ENCODE measurements at places on chromosomes 6 and 20.

DNA sequence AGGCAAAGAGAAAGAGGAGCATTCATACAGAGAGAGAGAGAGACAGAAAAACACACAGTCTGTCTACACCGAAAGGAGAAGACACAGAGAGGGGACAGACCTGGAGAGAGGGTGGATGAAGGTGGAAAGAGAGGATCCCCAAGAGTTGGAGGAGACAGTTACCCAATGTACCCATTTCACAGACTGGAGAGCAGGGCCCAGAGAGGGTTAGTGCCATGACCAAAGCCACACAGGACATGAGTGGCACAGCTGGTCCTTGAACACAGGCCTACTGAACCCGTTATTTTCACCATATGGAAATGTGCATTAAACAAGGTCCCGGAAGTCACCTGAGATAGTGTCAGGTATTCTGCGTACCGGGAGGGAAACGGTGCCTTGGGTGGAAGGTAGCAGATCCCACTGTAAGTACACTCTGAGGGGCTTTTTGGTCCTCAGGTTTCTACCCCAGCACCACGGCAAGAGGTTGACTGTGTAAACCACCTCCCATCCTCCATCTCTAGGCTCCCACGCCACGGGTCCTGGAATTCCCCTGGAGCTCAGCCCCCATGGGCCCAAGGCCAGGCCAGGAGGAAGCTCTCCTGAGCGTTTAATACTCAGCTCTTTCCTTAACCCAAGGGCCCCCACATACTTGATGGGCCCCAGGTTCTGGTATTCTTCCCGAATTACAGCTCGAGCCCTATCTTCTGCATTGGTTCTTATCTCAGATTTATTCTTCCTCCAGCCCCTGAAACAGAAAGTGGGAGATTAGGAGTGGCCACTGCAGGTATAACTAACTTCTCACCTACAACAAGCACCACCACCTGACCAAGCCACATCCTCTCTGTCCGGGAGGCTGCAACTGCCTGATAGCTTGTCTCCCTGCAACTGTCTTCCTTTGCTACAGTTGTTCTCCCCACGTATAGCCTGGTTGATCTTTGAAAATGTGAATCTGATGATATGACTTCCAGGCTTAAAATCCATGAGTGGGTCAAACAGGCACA is 38.4 kb upstream of the OCSTAMP start:
- DNase-seq = no peak

GRCh38 chr6:42981836-42982235 is 2.5 kb upstream of the PPP2R5D start:
- no peak for DNase-seq

DNA sequence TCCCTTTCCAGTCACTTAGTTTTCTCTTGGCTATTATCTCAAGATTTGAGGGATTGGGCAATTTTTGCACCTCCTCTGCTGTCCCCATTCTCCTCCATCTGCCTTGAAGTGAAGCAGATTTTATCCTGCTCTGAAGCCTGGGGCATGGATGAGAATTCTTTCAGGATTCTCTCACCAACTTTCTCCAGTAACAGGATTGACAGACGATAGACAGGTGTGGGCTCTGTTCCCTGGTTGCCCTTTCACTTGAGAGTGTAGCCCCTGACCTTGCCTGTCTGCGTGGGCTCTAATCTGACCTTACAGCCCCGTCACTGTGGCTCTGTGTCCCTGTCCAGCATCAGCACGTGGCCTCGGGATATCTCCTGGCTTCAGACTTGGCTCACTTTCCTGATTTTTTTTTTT is 27.1 kb downstream of the CDYL start:
- DNase-seq = no peak

DNA sequence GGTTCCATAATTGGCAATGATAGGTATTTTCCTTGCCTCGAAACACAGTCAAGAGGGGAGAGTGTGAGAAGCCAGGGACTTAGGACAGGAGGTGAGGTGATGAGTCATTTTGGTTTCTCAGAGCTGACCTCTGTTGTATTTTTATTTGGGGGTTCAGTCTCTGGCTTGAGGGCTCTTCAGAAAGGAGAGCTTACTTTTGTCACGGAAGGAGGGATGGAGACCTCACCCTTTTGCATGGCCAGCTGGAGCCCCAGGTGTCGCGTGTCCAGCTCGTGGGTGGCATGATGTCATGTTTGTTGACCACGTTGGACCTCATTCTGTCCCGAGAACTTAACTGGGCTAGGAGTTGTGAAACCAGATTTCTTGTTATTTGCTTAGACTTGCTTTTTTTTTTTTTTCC is 293.9 kb downstream of the QKI start:
- DNase-seq = no peak

- no peak for DNase-seq
Observed at GRCh38 chr6:191487-192312, 100.6 kb upstream of the DUSP22 start.

DNA sequence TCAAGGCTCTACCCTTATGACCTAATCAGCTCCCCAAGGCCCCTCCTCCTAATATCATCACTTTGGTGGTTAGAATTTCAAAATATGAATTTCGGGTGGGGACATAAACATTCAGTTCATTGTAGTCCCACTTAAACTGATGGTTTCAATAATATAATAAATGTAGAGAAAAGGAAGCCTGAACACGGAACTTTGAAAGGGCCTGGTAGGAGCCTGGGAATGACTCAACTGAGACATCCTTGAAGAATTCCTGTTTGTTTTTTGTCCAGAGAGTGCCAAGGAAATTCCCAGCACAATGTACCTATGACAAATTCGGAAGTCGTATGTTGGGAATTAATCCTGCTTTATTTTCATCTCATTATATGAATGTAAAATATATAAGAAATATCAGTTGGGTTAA is 457.9 kb downstream of the PLCB1 start:
- DNase-seq = no peak

GRCh38 chr6:41658636-41659035 is 20.4 kb downstream of the MDFI start:
- DNase-seq = no peak

DNA sequence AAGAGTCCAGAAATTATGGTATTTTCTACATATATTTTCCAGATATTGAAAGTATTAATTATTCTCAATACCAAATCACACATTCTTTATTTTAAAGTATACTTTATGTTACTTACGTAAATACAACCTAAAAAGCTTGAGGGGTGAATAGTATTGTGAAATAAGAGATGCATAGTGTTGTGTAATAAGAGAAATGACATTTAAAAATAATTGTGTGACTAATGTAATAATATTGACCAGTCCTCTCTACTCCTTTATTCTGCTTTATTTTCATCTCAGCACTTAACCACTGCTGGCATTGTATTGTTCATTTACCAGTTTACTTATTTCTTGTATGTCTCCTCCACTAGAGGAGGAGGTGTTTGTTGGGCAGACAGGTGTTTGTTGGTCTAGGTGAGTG is 135.6 kb downstream of the EYA4 start:
- DNase-seq = no peak

GRCh38 chr6:96934087-96934486 is 9.6 kb downstream of the KLHL32 start:
- no peak for DNase-seq

GRCh38 chr6:11094411-11094851 is 797 bp downstream of the SMIM13 start:
- DNase-seq = no peak

DNA sequence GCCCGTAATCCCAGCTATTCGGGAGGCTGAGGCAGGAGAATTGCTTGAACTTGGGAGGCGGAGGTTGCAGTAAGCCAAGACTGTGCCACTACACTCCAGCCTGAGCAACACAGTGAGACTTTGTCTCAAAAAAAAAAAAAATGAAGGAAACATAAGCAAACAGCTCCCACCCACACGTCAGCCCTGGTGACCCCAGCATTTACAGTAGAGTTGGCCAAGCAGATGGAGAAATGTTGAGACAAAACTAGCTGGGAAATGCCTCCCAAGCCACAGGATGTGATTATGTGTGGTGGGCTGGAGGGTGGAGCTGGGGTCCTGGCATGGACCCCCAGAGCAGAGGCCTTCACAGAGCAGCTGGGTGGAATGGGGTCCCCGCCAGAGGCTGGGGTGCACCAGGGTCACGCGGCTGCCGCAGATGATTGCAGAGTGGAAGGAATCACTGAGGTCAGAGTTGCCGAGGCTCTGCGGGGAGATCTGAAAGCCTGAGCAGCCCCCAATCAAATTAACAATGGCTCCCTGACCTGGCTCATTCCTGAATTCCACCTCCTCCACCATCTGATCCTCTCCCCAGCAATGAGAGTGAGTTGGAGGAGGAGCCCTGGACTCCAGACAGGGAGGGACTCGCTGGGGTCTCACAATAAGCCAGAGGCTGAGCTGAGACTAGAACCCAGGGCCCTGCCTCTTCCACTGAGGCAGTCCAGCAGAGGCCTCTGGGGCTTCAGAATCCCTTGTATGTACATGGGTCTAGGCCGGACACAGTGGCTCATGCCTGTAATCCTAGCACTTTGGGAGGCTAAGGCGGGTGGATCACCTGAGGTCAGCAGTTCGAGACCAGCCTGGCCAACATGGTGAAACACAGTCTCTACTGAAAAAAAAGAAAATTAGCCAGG is 34.7 kb upstream of the TGM2 start:
- no peak for DNase-seq

DNA sequence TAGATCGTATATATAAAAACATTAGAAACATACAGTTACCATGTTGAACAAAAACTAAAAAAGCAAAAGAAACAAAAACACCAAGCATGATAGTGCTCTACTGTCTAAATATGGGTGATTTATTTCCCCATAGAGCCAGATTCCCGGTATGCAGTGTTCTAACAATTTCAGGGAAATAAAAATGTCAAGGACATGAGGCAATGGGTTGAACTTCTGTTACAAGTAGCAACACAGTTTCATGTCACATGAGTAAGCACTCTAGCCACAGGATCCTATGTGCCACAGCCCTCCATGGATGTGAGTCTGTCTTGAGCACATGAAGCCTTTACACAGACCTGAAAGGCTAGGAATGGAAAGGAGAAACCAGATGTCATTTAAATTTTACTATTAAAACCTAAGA is 96.0 kb downstream of the MAP3K5 start:
- DNase-seq = no peak

DNA sequence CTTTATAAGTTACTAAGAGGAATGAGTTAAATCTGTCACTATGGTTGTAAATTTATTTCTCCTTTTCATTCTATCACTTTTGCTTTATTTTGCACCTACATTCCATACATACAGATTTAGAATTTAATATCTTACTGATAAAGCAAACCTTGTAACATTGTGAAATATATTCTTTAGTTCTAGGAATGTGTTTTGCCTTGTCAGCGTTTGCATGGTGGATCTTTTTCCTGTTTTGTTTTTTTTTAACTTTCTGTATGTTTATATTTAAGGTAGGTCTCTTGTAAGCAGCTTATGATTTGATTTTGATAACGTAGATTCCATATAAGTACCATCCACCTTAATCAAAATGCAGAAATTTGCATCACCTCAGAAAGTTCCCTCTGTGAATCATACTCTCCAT is 16.4 kb downstream of the RAB22A start:
- DNase-seq = no peak

DNA sequence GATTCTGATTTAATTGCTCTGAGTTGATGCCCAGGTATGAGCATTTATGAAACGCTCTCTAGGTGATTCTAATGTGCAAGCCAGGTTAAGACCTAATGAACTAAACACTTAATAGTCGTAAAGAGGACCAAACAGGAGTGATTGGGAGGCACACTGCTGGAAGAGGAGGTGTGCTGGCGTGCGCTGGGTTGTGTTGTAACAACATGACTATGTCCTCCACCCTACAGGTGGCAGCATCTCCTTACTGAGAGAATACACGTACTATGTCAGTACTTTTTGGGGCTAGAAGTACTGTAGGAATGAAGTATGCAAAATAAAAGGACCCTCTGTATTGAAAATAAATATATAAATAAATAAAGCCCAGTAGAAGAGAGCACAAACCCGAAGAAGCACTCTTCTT is 11.9 kb downstream of the C6orf89 start:
- no peak for DNase-seq

GRCh38 chr6:128238225-128238624 is 282.2 kb downstream of the PTPRK start:
- no peak for DNase-seq

GRCh38 chr20:63415647-63416391 is 54.7 kb upstream of the CHRNA4 start:
- DNase-seq = no peak

DNA sequence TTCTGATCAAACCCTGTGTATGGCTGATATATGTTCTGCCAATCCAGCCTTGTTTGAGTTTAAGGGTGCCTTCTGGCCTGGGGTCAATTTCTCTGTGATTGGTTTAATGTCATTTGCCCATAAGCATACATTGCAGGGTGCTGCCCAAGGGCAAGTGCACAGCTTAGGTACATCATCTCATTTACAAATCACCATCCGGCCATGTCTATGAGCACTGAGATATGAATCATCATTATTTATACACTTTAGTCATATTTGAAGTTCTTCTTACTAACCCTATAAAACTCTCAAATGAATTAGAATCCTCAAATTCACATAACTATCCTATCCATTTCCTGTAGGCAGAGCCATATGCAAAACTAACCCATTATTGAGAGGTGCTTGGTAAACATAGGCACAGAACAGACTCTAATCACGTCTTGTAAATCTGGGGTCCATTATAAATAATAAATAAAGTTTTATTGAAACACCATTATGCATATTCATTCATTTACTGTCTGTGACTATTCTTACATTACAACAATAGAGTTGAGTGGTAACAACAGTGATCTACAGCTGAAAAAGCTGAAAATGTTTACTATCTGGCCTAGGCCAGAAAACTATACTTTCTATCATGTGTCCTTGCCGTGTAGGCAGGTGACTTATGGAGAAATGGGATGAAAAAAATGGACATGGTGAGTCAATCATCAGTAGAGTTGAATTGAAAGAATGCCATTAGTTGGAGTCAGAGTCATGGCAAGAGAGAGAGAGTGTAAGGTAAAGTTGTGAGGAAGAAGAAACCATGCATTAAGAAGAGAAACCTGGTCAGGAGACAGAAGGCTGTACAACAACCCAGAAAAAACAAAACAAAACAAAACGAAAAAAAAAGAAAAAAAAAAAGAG is 25.0 kb downstream of the KCNQ5 start:
- no peak for DNase-seq

- DNase-seq = no peak
Observed at GRCh38 chr6:140236732-140237131, 862.3 kb upstream of the CITED2 start.

GRCh38 chr20:9281803-9282202 is 212.9 kb downstream of the PLCB4 start:
- no peak for DNase-seq

DNA sequence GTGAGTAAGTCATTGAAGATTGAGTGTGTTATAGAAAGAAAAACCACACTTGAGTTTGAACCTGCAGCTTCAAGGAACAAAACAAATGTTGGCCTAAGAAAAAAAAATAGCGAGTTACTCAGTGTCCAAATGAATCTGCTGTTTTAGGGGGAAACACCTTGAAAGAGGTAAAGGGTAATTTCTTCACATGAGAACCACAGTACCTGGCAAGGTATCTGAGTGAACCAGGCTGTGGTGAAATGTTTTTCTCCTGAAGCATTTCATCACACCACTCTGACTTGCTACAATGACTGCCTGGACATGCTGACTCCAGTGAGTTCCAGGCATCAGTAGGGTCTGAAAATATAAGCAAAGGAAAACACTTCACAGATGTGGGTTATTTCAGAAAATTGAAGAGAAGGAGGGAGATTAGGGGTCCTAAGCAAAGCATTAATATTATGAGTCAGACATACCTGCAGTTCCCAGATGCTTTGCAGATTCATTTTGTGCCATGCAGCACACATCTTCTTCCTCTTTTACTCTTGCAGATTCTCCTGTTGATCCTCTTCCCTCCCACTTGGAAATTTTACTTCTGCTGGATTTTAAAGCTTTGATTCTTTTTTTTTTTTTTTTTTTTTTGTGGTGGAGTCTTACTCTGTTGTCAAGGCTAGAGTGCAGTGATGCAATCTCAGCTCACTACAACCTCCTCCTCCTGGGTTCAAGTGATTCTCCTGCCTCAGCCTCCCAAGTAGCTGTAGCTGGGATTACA is 206.2 kb upstream of the SGK1 start:
- DNase-seq = no peak
